Activated CD8-positive, alpha-beta T cell treated with anti-CD3 and anti-CD28 coated beads for 36 hours (primary cell): ENCODE measurements at places on chromosomes 4 and X. TPM values are rescaled to one million over a fixed set of nuclear protein-coding genes. Genes with fewer than 3 reads are reported as not detected.
A peak's percentile ranks its signal among the peaks of the same experiment; 100 is the strongest.

GRCh38 chr4:121462660-121463261 lies 81.9 kb upstream of the QRFPR start:
- H3K27ac ChIP-seq, result no peak overlapping the region
- peaks cover 22% of the 10 kb centered on the region for H3K27me3 ChIP-seq
- H3K4me1 ChIP-seq, result no peaks in the 10 kb centered on the region
- H3K4me3 ChIP-seq, result no peak overlapping the region
- DNase-seq, result peak; percentile 64

VCX3B gene
- not detected for total RNA-seq

DNA sequence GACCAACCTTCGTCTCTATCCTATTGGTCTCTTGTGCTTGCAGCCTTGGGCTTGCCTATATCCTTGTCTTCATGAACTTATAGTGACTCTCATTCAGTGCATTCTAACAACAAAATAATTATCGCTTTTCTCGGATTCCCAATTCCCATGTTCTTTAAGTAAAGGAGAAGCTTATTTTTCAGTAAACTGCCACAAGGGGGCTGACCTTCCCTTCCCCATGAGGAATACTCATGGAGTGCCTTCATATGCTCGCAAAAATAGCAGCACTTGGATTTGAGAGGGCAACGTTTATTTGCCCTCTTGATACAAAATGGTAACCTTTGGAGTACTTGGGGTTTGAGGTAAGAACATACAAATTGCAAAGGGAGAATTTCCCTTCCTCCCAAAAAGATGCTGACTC lies 183.2 kb upstream of the TENT5D start:
- H3K36me3 ChIP-seq, result no peaks in the 10 kb centered on the region
- H3K4me1 ChIP-seq, result no peaks in the 10 kb centered on the region
- no peaks in the 10 kb centered on the region for H3K27me3 ChIP-seq
- DNase-seq, result no peak

DNA sequence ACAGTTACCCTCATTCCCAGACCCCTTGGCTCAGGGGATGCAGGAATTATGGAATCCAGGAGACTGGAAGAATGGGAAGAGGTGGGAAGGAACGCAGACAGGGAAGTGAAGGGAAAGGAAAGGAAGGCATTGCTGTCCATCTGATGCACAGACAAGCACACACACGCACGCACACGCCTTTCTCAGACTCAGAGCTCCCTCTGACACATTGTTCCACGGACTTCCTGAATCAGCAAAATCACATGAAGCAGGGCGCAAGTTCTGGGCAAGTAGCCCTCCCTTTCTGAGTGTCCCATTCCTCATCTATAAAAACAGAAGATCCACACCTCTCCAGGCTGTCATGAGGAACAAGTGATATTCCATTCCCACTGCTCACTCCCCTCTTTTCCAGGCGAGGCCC lies 13.2 kb downstream of the IQSEC2 start:
- no peaks in the 10 kb centered on the region for H3K27me3 ChIP-seq
- H3K27ac ChIP-seq, result no peak overlapping the region
- H3K4me1 ChIP-seq, result peaks cover 16% of the 10 kb centered on the region

IL15 gene
- total RNA-seq, result 0.65 TPM

CFP gene
- 2.1 TPM for total RNA-seq

- no peak for DNase-seq
- no peaks in the 10 kb centered on the region for H3K4me1 ChIP-seq
- no peaks in the 10 kb centered on the region for H3K36me3 ChIP-seq
- H3K4me3 ChIP-seq, result no peak overlapping the region
These were observed 723.6 kb downstream of the TRAM1L1 start for GRCh38 chr4:116361790-116362189.

ARSJ gene
- total RNA-seq, result not detected
